ENCODE measurements at places on chromosomes 2 and 18. TPM values are rescaled to one million over a fixed set of nuclear protein-coding genes. Genes with fewer than 3 reads are reported as not detected.

Gene GPC1
- 88.5 TPM for total RNA-seq

- no peak for DNase-seq
Observed at GRCh38 chr2:241312082-241312481, 3.4 kb downstream of the HDLBP start.

DNA sequence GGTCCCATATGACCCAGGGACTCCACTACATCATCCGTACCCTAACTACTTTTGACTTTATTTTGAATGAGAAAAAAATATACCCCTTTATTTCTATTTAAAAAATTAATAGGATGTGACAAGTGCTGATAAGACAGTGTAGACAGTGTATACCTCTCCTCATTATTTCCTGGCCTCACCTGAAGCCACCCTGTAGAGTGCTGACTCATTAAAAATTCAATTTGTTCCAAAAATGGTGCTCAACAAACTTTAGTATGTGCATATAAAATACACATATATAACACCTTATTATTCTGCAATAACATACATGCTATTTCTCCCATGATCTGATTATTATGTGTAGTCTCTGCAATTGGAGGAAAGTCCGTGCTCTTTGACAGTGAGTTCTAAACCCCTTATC, 20.8 kb downstream of the NOL4 start:
- DNase-seq = no peak

DNA sequence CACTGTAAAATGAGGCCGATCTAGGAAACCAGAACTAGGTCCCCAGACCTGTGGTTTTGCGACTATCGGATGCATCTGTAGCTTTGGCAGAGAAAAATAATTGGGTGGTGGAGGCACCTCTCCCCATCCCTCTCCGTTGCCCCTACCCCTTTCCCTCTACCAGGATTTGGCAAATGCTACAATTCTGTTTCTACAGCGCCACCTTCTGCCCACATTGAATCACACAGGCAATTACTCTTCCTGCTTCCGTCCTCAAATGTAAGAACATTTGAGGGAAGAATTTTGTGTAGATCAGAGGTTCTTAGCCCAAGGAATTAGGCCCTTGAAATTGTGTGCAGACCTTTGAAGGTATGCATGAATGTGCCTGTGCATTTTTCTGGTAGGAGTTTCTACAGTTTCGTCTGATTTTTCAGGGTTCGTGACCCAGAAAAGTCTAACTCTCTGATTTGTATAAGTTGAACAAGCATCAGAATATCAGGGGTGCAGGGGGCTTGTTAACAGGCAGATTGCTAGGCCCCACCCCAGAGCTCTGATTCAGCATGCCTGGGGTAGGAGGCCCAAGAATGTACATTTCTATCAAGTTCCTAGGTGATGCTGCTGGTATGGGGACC, 11.2 kb downstream of the ATP6V1B1 start:
- peak; percentile 43 for DNase-seq
